ENCODE measurements at places on chromosomes 7 and 10.

- no peak for DNase-seq
Measured at GRCh38 chr7:83617858-83618257, 31.1 kb downstream of the SEMA3E start.

GRCh38 chr7:55246171-55246570 is 119.0 kb upstream of the LANCL2 start:
- no peak for DNase-seq

DNA sequence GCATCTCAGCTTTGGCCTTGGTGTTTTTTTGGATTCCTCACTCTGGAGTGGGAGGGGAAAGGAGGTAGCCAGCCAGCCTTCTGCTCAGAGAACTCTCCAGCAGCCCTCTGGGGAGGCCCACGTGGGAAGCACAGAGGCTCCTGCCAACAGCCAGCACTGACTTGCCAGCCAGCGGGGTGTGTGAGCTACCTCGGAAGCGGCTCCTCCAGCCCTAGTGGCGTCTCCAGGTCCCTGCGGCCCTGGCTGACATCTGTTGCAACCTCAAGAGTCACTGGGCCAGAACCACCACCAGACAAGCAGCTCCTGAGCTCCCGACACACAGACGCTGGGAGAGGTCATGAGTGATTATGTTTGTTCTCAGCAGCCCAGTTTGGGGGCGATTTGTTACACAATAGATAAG is 180.2 kb upstream of the FZD8 start:
- DNase-seq: no peak

GRCh38 chr10:126940670-126941310 is 35.6 kb downstream of the DOCK1 start:
- no peak for DNase-seq

- DNase-seq: no peak
Measured at GRCh38 chr10:52864201-52865106, 91.9 kb upstream of the MBL2 start.

GRCh38 chr7:155144371-155144770 is 74.2 kb downstream of the HTR5A start:
- DNase-seq: no peak

DNA sequence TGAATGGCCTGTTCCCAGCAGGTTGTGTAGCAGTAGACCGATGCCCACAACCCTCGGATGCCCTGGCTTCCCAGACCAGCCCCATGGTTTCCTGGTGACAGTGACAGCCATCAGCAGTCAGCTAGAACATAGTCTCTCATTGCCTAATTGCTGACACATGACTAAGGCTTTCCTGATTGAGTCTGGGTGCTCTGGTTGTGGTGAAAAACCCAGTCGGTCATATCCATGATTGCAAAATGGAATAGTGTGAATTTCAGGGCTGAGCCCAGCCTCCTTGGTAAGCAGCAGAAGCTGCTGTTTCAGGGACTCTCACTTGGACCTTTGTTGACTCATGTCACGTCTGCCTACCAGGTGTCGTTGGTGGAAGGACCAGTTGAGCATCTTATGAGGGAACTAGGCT is 36.6 kb downstream of the POR start:
- DNase-seq: no peak

DNA sequence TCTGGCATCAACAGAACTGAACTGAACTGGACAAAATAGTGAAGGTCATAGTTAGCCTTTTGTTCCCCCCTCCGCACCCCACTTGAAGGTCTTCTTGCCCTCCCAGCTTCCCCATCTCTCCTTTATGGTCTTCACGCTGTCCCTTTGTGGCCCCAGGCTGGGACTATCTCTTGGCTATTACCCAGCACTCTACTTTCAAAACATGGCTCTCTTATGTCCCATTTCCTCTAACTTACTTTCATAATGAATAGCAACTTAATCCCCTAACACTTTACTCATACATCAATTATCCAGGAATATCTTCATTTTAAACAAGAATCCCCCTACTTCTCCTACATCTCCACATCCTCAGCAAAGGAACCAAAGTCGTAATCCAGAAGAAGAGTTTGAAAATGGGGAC is 135.3 kb upstream of the ITGB1 start:
- no peak for DNase-seq

DNA sequence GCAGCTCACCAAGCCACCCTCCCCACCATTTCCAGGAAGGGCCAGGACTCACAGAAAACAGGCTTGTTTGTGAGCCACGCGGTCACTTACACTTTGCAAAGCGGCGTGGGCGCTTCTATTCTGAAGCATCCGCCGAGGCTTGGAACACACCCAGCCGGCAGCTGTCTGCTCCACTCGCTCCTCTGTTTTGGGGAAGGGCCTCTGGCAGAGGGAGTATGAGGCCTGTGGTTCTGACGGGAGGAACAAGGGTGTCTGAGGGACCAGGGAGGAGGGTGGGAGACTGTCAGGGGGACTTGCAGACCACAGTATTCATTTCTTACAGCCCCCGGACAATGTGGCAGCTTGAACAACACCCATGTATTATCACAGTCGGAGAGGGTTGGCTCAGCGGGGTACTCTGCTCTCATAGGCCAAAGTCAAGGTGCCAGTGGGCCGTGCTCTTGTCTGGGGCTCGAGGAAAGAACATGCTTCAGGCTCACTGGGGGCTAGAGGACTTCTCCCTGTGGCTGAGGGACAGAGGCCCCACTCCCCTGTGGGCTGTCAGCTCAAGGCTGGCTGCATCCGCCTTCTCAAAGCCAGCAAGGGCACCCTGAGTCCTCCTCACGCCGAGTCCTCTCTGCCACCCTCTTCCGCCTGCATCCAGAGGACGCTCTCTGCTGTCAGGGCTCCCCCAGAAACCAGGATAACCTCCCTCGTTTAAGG is 60.4 kb upstream of the FAM20C start:
- DNase-seq: no peak

- DNase-seq: no peak
Measured at GRCh38 chr7:40828686-40829600, 694.1 kb downstream of the SUGCT start.

DNA sequence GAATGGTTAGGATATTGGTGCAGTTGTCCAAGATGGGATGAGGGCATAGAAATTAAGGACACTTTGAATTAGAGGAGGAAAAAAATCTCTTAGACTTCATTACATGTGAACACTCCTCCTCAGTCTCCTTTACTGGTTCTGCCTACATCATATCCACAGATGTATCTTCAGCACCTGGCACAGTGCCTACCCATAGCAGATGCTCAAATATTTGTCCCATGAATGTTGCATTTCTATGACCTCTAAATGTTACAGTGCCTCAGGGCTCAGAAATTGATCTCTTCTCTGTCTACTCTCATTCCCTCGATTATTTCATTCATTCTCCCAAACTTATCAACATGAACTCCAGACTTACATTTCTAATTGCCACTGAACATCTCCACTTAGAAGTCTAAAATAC is 17.1 kb downstream of the CNNM1 start:
- no peak for DNase-seq

DNA sequence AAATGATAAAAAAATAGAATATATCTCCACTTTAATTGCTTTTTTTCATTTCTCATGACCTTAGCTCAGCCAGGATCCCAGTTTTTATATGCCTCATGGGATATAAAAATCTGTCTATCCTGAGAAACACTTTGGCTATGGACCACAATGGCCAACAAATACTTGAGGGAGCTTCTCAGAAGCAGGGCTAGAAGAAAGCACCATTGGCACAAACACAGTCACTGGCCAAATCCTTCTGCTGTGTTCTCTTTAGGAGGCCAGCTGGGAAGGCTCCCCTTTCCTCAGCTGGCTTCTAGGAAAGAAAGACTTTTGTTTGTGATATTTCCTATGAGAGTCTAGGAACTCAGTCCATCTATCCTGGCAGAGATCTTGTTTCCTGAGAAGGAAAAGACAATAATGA is 856.2 kb upstream of the GHITM start:
- DNase-seq: no peak

GRCh38 chr7:139576179-139576973 is 52.9 kb downstream of the CLEC2L start:
- DNase-seq: no peak

DNA sequence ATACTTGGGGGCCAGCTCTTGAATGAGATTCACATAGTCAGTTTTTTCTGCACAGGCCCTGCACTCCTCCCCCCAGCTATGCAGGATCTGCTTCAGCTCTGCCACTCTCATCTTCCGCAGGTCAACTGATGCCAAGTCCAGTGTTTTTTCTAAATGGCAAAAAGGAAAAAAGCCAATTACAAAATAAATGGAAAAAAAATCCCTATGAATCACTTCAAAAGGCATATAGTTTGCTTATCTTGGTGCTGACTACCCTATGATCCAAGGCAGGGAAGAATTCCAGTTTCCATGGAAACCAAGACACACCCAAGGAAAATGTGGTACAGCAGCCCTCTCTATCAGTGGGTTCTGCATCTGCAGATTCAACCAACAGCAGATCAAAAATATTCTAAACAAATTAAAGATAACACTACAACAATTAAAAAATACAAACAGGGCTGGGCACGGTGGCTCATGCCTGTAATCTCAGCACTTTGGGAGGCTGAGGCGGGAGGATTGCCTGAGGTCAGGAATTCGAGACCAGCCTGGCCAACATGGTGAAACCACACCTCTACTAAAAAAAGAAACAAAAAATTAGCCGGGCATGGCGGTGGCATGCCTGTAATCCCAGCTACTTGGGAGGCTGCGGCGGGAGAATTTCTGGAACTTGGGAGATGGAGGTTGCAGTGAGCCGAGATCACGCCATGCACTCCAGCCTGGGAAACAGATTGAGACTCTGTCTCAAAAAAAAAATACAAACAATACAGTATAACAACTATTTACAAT is 17.6 kb downstream of the CDNF start:
- DNase-seq: no peak

- no peak for DNase-seq
Measured at GRCh38 chr7:151372612-151373265, 31.1 kb downstream of the NUB1 start.

DNA sequence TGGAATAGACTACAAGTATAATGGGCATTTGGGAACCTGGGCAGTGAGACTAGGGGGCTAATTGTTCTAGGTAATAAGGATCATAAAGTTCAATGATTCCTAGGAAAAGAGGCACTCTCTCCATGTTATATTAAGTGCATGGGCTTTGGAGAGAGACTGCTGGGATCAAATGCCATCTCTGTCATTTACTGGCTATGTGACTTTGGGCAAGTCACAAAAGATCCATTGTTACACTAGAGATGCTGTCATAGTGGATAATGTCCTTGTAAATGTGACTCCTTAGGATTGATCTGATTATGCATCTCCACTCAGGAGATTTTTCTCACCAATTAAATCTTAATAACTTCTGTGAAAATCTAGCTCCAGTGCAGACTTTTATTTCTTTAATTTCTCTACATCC is 156.3 kb upstream of the CACNA2D1 start:
- no peak for DNase-seq

DNA sequence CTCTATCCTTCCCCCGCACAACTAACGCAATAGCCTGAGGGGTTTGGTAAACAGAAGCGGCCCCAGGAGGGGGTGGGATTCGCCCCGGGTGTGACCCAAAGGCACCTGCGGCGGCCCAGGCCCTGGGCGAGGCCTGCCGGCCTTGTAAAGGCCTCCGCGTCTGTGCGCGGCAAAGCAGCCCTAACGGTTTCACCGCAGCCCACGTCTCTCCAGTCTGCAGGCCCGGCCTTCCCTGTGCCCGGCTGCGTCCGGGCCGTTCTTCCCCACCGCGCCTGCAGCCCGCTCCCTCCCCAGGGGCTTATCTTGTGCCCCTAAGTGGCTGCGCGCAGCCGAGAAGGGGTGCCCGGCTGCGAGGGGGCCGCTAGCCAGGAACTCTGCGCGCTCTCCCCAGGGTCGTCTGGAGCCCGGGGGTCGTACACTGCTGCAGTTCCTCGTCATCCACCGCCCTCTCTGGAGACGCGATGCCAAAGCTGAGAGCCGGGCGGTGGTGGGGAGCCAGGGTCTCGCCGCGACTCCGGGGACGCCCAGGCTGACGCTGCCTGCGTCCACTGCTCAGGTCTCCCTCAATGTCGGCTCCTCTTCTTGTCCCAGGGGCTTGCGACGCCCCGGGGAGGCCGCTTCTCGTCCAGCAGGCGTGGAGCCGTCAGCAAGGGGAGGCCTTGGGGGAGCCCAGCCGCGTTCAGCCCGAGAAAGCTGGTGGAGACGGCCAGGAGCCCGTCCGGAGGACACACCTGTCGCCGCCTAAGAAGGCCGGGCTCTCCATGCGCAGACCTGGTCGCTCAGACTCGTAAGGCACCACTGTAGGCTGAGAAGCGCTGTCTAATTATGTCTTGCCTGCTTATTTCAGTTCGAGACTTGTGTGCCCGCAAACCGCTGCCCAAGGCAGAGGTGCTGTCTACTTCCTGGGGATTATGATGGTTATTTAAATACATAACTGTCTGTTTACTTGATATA is 132.3 kb downstream of the SPAG6 start:
- no peak for DNase-seq

DNA sequence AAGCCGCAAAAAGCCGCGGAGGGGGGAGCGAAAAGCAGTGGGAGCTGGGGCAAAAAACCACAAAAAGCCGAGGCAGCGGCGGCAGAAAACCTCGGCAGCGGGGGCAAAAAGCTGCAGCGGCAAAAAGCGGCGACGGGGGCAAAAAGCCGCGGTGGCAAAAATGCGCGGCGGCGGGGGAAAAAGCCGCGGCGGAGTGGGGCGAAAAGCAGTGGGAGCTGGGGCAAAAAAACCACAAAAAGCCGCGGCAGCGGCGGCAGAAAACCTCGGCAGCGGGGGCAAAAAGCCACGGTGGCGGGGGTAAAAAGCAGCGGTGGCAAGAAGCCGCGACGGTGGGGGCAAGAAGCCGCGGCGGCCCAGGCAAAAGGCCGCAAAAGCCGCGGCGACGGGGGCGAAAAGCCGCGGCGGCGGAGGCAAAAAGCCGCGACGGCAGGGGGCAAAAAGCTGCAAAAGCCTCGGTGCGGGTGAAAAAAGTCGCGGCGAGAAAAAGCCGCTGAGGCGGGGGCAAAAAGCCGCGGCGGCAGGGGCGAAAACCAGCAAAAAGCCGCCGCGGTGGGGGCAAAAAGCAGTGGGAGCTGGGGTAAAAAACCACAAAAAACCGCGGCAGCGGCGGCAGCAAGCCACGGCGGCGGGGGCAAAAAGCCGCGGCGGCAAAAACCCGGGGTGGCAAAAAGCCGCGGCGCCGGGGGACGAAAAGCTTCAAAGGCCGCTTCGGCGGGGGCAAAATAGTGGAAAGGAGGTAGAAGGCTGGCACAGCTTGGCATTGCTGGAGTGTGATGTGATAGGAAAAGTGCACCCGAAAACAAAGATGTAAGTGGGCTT is 135.9 kb downstream of the ZNF92 start:
- DNase-seq: peak; percentile 12

- no peak for DNase-seq
Measured at GRCh38 chr10:108862676-108863350, 1060.5 kb downstream of the XPNPEP1 start.

GRCh38 chr7:27771111-27771510 is 31.1 kb downstream of the TAX1BP1 start:
- DNase-seq: no peak

DNA sequence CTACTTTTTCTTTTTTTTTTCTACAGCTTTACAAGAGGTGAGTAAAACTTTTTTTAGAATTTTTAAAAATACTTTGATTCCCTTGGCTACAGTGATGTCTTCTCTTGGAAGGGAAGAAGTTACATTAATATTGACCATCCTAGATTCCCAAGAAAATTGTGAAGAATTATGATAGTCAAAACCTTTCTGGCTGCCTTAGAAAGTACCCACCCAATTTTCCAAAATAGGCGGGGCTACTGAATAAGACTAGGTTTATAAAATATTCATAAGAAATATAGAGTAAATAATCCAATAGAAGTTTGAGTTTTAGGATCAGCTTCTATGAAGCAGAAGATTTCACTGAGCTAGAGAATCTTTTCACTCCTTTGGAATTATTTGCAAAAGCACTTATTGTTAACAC is 3.0 kb downstream of the COL1A2 start:
- no peak for DNase-seq

GRCh38 chr7:16399265-16399831 is 22.0 kb downstream of the CRPPA start:
- DNase-seq: no peak
